Choroid plexus epithelial cell (primary cell): ENCODE measurements at places on chromosomes 6 and 20.

- no peak for DNase-seq
These were observed 993.3 kb upstream of the GJE1 start for GRCh38 chr6:141139461-141139860.

DNA sequence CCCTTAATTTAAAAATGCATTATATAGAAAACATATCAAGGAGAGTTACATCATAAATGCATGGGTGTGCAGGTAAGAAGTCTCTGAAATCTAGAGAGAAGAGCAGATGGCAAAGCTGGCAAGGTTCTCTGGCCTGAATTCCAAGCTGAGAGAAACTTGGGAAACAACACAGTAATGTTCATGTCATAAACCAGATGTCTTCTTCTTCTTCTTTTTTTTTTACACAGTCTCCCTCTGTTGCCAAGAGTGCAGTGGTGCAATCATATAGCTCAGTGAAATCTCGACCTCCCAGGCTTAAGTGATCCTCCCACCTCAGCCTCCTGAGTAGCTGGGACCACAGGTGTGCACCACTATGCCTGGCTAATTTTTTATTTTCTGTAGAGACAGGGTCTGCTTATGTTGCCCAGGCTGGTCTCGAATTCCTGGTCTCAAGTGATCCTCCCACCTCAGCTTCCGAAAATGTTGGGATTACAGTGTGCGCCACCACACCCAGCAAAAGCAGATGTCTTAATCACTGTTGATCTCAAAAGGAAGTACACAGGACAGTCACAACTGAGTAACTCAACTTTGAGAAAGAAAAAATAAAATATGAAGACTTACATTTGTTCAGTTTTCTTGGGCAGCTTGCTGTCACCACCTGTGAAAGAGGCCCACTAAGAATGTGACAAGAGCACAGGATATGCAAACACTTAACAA is 77.3 kb downstream of the DNAAF9 start:
- DNase-seq: peak; percentile 67

DNA sequence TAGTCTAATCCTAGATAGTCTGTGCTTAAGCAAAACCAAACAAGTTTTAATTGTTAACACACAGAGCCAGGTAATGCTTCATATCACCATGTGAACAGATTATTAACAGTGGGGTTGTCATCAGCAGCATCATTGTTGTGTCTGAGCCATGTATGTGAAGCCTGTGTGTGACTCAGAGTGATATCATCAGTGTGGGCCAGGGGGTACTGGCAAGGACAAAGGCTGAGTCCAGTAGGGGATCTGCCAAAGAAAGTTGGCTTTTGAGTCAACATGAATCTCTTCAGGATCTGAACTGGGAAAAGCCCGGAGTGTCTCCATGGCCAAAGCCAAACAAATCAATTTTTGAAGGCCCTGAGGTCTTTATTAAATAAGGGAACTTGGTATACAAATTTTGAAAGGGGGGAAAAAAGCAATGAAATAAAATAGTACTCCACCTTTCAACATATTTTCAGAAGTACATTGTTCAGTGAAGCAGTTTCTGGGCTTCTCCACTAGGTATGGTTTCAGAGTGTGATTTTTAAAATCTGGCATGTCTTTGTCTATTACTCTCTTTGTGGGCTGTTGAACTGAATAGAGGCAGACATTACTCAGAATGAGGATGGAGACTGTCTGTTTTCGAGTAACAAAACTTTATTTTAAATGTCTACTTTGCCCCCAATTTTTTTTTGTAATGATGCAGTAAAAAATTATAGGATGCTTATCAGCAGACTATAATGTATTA is 444.2 kb upstream of the JAG1 start:
- DNase-seq: peak; percentile 50

DNA sequence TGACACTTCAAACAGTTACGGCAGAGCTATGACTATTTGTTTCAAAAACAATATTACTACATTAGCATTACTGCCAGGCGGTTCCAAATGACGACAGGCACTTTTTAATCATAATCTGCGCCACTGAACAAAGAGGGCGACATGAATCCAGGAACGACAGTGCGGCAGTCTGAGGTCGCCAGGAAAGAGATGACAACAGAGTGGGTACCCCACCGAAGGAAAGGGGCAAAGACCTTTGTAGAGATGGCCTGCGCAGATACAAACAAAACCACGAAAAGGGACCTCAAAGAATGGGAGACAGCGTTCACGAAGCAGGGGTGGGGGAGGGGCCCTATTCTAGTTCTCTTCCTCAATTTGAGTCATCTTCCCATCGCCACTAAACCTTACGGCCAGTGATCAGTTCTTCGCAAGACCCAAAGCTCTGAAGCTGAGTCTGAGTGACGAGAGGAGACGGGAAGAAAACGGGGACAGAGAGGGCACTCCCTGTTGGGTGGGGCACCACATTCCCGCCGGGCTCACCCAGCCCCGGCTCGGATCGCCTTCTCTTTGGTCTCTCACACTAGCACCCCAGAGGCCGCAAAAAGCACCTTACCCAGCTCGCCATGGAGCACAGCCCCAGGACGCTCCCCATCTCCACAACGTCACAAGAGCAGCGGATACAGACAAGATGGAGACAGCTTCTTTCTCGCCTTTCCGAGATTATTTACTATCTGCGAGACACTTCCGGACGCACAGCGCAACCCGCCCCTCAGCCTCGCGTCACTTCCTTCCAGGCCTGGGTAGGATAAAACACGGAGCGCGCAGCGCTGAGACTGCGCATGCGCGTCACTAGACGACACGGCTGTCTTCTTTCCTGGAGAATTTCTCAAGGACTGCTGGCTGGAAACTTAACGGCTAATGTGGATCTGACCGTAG is at the start of gene SERINC1:
SERINC1 (minus strand) TSS at position 701 of the 915 bp plus-strand sequence; CDS start at position 631, 70 bp downstream.
- peak; percentile 98 for DNase-seq

- DNase-seq: peak; percentile 58
These were observed 134.2 kb upstream of the IFNGR1 start for GRCh38 chr6:137353346-137353745.

GRCh38 chr6:76771059-76771634 is 692.1 kb downstream of the HTR1B start:
- DNase-seq: no peak

- peak; percentile 96 for DNase-seq
These were observed 66.0 kb upstream of the CDH4 start for GRCh38 chr20:61185841-61186601.

DNA sequence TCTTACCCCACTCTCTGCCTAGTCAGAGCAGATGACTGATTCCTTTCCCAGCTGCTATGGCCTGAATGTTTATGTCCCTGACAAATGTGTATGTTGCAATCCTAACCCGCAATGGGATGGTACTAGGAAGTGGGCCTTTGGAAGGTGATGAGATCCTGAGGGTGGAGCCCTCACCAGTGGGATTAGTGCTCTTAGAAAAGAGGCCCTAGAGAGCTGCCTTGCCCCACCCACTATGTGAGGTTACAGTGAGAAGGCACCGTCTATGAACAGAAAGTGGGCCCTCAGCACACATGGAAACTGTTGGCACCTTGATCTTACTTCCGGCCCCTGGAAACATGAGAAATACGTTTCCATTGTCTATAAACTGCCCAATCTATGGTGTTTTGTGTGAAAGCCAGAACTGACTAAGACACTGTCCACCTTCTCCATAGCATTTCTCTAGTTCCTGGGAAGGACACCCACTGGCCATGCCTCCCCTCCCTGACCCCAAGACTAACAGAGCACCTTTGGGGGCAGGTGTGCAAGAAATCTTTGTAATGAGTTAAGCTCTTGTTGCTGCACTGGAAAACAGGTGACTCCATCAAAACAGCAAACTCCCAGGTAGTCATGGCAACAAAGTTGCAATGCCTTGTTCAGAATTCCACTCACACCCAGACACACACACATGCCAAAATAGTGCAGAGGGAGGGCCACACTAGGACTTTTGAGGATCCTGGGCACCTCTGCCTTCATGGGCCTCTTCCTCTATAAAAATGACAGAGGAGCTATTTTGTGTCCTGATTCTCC is 16.2 kb downstream of the GABRR2 start:
- DNase-seq: peak; percentile 30

- no peak for DNase-seq
These were observed 28.9 kb downstream of the CLIC5 start for GRCh38 chr6:45986746-45987274.

DNA sequence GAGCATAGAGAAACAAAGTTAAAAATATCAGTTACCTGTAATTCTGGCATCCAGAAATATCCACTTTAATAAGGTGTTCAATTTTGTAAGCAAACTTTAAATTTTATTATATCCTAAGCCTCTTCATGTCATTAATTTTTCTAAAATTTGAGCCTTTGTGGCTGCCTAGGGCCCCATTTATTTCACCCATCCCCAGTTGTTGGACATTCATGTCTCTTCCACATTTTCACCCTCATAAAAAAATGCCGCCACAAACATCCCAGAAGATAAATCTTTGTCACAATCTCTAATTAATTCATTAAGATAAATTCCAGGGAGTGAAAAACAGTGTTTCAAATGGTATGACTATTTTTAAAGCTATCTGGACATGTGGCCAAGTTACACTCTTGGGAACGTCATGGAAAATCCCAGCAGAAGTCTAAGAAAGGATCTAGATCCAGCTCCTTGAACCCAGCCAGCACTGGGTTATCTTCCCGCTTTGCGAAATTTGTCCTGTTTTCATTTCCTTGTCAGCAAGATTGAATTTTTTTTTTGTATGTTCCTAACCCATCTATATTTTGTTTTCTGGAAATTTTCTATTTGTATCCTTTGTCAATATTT is 97.2 kb downstream of the TMEM242 start:
- DNase-seq: peak; percentile 64

GRCh38 chr6:165616116-165616515 is 46.9 kb downstream of the PDE10A start:
- DNase-seq: peak; percentile 88

DNA sequence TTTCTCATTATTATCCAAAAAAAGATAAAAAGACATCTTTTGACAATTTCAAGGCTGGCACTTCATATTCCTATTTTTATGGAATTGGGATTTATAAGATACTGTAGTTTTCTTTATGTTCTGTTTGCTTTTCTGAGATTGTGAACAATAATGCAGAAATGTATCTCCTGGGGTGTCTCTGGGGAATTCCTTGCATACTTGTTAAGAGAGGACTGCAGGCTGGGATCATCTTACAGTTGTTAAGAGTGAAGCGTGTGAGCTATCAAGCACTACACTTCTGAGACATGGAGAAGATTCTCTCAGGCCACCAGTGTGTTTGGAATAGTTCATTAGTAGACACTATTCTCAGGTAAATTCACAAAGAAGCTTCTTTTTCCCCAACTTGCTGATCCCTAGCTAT is 963.3 kb upstream of the GJE1 start:
- DNase-seq: peak; percentile 97

DNA sequence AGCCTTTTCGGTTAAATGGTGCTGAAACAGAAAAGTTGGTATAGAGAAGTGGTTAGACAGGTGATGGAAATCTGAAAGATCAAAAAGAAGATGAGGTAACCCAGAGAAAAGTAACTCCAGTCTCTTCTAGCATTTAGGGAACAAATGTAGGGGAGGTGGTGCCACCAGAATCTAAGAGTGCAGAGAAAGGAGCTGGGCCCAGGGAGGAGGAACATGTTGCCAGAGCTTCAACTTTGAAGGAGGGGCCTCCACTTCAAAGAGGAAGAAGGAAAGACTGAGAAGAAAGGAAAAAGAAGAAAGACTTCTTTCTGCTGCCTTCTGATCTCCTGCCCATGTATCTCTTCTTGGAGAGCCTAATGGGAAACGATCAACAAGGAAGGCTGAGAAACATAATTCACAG is 23.5 kb upstream of the ATRN start:
- DNase-seq: no peak

GRCh38 chr20:44080064-44080463 is 106.9 kb downstream of the JPH2 start:
- peak; percentile 56 for DNase-seq

DNA sequence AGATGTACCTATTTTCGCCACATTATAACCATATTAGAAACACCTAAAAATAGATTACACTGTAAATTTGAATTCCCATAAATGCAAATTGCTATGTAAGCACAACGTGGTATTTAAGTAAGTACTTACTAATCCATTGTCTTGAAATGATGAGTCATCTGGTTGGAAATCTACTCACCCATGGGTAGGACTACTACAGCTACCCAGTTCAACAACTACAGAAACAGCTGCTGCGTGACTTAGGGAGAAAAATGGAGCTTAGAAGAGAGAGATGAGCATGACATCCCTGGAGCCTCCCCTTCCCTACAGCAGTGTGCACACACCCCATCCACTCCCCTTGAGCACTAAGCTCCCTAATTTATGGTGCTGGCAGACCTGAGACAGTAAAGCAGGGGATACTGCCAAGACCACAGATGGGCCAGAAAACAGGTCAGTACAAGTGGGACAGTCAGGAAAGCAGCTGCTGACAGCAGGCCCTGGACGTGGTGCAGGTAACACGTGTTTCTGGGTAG is 26.9 kb downstream of the RRAGD start:
- peak; percentile 7 for DNase-seq

DNA sequence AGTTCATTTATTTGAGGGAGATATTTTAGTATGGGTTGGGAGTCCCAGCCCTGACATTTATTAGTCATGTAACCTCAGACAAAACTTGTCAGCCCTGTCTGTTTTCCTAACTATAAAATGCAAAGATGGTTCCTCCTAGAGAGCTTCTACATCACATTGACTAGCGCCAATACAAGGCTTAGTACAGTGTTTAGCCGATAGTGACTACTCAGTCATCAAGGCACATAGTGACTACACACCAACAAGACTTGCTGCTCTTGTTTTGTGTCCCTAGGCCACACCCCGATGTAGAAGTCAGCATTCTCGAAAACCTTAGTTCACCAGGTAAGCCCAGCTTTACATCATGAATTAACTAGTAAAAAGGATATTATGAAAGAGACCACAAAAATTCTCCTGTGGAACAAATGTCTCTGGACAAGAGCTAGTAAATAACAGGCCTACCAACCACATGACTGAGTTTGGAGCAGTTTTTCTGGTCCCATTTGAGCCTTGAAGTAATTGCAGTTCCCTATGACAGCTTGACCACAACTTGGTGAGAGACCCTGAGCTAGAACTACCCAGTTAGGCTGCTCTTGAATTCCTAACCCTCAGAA is 68.8 kb downstream of the PFDN4 start:
- DNase-seq: no peak

DNA sequence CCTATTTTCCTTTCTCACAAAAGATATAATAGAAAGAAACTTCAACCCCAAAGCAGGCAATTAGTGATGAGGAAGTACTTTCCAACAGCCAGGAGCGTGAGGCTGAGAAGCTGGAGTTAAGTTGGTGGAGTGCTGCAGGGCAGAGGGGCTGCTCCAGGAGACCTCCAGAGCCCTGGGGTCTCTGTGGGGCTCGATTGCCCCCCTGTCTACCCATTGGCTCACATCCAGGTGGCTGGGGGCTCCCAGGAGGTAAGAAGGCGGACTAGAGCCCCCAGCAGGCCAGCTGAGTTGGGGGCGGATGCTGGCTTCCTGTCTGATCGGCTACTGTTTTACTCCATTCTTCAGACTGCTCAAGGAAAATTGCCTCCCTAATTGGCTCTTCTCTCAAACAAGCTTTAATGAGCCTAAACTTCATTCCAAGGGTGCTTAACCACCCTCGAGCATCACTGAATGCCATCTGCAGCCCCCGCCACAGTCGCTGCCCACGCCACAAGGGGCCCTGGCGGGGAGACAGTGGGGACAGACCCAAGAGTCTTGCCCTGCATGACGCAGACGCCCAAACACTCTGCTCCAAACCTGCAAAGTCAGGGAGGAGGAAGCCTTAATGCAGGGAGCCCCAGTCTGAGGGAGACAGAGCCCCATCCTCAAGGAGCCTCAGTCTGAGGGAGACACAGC is 78.6 kb downstream of the MDGA1 start:
- DNase-seq: no peak

GRCh38 chr6:40599555-40599954 is 12.4 kb upstream of the LRFN2 start:
- DNase-seq: no peak

- DNase-seq: no peak
These were observed 47.0 kb downstream of the CARMIL1 start for GRCh38 chr6:25326126-25326525.

- DNase-seq: no peak
These were observed 6.3 kb upstream of the WFDC13 start for GRCh38 chr20:45695496-45695895.
